Activated CD4-positive, alpha-beta T cell treated with anti-CD3 and anti-CD28 coated beads, Interleukin-2, amount 50 U/mL, for 4 hours (primary cell): ENCODE measurements at places on chromosomes 5 and 9.

DNA sequence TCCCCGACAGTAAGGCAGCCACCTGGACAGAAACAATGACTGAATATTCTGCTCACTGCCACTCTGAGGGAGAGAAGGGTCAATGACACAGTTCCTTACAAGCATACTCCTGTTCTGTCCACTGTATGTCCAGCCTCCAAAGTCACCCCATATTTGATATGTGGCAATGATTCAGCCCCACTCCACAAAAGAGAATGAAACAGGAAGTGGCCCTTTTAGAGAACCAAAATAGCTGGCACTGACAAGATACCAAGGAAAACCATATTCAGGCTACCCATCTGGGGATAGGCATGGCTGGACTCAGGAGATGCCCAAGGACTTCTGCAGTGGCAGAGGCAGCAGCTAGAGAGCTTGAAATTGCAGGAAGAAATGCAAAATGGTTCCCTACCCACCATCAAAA, 12.8 kb upstream of the GFRA3 start:
- DNase-seq = no peak

- no peak for DNase-seq
Measured at GRCh38 chr5:105428451-105429380, 1866.1 kb upstream of the NUDT12 start.

GRCh38 chr9:126665644-126666035, 51.9 kb downstream of the LMX1B start:
- no peak for DNase-seq

DNA sequence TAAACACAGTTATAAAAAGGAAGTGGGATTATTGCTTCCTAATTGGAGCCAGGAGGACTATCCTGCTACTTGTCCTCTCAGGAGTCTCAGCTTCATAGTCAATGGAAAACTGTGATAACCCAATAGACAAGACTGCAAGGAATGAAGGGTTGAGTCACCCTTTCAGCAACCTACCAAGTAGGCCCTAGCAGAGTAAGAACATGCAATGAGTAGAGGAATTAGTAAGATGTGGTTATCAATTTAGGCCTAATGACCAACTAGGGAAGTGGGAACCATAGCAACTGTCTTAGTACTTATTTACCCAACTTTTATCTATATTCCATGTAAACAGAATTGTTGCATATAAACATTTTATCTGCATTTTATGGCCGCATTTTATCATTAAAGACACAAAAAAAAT, 310.1 kb downstream of the RFX3 start:
- DNase-seq = no peak

DNA sequence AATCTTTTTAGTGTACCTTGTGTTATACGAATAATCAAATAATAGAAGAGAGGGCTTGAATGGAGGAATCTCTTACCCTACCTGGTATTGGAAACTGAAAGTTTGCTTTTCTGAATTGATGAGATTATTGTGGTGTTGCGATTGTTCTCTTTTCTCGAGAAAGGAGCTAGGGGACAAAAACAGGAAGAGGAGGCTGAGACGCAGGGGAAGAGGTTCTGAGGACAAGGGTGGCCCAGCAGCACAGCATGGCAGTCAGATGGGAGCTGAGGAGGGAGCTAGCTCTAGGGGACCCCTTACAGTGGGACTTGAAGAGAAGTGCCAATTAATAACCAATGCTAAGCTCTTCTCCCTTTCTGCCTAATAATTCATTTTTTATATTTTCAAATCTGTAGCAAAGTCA, 183.3 kb upstream of the DMAC1 start:
- no peak for DNase-seq
